ENCODE measurements at places on chromosomes 13 and 19.

GRCh38 chr19:27742041-27742440 is 1470.9 kb downstream of the UQCRFS1 start:
- DNase-seq = no peak

DNA sequence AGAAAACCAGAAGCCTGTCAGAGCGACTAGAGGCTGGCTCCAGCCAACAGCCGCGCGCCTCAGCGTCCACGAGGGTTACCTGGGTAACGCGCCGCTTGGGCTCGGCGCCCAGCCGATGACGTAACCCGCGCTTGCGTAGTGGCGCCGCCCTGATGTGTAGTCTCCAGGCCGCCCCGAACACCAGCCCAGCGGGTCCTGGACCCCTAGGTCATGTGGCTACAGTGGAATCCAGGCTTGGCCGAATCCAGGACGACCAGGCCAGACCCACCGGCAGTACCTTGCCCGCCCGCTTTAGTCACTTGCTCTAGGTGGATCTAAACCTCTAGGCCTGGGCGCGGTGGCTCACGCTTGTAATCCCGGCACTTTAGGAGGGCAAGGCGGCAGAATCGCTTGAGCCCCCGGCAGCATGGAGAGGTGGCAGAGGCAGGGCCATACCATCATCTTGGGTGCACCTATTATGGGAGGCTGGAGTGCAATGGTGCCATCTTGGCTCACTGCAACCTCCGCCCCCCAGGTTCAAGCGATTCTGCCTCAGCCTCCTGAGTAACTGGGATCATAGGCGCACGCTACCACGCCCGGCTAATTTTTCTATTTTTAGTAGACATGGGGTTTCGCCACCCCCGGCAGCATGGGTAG is 7.2 kb upstream of the ZNF606 start:
- DNase-seq = peak; percentile 48

DNA sequence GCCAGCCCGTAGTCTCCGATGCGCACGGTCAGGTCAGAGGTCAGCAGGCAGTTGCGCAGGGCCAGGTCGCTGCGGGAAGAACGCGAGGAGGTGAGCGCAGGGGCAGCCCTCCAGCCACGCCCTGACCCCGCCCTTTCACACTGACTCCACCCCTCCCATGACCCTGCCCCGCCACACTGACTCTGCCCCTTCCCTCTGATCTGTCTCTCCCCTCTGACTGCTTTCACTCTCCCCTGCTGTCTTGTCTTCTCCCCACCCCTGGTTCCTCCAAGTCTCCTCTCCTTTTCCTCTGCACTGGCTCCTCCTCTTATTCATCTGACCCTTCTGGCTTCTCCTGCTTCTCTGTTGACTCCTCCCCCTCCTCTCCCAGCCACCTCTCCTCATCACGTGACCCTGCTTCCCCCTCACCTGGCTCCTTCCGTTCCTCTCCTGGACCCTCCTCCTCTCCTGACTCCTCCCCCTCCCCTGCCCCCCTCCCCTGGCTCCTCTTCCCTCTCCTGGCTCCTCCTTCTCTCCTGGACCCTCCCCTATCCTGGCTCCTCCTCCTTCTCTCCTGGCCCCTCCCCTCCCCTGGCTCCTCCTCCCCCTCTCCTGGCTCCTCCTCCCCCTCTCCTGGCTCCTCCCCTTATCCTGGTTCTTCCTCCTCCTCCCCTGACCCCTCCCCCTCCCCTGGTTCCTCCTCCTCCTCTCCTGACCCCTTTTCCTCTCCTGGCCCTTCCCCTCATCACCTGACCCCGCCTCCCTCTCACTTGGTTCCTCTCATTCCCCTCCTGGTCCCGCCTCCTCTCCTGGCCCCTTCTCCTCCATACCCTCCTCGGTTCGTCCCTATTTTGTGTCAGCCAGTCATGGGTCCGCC is 9.9 kb downstream of the LMTK3 start:
- DNase-seq = peak; percentile 59

- no peak for DNase-seq
These were observed 1.3 kb upstream of the ZNF653 start for GRCh38 chr19:11506967-11507366.

DNA sequence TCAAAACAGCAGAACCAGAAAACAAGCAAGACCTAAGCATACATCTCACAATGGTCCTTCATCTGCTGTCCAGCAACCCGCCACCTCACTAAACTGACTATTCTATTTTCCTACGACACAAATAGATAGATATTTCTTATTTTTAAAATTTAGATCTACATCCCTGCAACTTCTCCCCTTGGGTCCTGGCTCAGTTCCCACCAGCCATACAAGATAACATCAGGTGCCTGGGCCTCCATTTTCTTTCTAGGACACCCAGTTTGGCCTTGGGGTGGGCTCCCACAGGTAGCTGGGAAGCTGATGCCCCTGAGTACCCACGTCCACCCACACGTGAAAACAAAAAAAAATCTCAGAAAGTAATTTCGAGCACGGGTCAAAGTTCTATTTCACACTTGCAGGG is 47.6 kb downstream of the TGDS start:
- no peak for DNase-seq

DNA sequence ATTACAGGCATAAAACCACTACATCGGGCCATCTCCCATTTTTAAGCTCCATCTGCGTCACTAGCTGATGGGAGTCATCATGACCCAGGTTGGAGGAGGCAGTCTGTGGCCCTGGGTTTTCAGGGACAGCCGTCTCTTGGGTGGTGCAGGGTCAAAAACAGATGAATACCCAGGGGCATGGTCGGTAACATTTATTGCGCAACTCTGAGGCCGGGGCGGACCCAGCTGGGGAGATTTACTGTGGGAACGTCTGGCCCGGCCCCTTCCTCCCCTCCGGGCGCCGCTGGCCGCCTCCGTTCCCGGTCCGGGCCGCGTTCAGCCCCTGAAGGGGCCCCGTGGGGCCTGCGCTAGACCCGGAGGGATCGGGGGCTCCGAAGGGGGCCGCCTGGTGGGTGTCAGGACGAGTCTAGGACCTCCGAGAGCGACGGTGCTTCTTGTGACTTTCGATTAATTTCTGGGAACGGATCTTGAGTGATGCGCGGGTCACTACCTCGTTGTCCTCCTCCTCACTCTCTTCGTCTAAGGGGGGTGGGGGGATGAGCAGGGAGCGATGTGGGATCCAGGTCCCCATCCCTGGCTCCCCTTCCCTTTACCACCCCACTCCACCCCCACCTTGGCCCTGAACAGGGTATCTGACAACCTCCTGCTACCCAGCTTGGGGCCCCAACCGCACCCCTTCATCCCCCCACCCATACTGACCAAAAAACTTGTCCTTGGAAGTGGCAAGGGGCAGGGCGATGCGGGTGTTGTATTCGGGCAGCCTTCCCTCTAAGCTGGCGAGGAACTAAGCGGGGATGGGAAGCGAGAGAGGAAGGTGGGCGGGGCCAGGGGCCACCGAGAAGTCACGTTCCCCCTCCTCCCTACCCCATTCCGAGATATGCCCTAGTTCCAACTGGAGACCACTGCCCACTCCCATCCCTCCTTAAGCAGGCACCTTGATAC is 1.6 kb upstream of the RGL3 start:
- DNase-seq = no peak

DNA sequence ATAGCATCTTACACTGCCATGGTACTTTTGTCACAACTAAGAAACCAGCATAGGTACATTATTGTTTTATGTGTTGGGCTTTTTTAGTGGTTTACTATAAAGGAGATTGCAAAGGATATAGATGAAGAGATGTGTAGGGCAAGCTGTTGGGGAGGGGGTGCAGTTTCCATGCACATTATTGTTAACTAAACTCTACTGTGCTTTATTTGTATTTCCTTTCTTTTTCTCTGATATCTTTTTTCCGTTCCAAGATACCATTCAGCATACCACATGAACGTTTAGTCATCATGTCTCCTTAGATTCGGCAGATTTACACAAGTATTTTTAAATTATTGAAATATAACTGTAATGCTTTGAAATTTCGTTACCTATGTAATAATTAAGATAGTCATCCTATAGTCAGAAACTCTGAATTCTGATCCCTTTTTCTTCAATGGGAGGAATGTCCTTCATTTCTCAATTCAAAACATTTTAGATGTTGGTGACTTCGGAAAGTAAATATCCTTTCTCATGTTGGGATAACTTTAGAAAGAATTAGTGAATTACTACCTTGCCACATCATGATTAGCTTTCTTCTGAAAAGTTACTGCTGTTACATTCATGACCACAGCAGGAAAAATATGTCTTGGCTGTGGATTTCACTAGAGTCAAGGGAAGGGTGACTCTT is 82.8 kb downstream of the FRY start:
- no peak for DNase-seq

- DNase-seq = no peak
These were observed 168.4 kb downstream of the PCDH9 start for GRCh38 chr13:67061750-67062149.

DNA sequence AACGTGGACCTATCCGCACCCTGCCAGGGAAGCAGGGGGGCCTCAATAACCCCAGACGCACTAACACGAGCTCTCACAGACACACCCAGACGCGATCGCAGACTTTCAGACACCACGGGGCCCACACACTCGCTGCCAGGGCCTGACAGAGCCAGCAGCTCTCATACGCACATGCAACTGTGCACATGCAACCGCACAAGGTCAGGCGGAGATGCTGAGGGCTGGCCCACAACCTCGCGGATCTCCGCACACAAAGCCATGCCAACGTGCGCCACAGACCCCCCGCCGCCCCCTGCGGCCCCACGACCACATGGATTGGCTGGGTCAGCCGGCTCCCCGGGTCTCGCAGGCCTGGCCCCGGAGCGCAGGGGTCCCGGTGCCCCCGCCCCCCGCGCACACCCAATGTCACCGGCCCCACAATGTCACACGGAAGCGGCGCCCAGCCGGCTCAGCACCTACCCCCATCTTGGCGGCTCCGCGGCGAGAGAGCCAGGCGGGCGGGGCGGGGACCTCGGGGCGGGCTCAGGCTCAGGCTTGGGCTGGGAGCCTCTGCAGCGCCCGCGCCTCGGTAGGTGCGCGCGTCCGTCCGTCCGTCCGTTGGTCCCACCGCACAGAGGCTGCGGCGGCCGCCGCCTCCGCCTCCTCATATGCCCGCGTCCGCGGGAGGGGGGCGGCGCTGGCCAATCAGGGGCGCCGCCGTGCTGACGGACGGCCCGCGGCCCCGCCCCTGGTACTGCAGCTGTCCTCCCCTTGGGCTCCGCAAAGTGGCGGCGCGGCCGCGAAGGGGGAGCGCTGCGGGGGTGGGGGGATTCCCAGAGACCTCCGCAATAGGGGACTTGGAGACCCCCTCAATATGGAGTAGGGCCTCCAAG is at the start of gene ATP1A3:
TSS of gene ATP1A3 (minus strand) at position 619 of the 872 bp plus-strand sequence. CDS start at position 465, 154 bp downstream.
- peak; percentile 61 for DNase-seq

DNA sequence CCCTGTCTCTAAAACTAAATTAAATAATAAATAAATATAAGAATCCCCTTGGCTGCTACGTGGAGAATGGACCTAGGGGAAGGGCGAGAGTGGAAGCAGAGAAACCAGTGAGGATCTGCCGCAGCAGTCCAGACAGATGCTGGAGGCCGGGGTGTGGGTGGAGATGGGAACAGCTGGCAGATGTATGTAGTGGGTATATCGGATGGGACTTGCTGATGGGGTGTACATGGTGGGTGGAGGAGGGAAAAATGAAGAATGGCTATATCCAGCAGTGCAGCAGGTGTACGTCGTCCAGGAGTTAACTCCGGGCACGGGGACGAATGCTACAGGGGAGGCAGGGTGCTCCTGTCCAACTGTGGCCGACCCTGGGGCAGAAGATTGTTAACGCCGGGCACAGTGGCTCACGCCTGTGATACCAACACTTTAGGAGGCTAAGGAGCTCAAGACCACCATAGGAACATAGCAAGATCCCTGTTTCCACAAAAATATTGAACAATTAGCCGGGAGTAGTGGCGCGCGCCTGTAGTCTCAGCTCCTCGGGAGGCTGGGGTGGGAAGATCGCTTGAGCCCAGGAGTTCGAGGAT is 654 bp downstream of the CEP89 start:
- no peak for DNase-seq

- no peak for DNase-seq
These were observed 2.0 kb downstream of the RAB20 start for GRCh38 chr13:110559429-110559943.

DNA sequence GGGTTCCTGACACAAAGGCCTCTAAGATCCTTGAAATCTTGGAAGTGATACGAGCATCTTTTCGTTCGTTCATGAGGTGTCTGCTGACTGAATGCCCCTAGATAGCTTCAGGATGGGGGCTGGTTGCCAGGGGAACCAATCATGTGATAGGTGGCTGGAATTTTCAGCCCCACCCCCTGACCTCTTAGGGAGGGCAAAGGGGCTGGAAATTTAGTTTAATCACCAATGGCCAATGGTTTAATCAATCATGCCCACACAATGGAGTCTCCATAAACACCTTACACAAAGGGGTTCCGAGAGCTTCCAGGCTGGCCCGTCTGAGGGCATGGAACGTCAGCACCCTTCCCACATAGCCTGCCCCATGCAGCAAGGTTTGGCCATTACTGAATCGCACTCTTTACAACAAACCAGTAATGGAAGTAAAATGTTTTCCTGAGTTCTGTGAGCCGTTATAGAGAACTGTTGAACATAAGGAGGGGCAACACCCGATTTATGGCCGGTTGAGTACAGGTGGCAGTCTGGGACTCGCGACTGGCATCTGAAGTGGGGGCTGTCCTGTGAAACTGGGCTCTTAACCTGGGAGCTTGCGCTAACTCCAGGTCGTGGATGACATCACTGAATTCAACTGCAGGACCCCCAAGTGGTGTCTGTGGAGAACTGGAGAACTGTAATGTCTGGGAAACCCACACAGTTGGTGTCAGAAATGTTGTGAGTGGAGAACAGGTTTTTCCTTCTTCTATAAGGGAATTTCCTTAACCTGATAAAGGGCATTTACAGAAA is 25.6 kb downstream of the MLLT1 start:
- DNase-seq = no peak

DNA sequence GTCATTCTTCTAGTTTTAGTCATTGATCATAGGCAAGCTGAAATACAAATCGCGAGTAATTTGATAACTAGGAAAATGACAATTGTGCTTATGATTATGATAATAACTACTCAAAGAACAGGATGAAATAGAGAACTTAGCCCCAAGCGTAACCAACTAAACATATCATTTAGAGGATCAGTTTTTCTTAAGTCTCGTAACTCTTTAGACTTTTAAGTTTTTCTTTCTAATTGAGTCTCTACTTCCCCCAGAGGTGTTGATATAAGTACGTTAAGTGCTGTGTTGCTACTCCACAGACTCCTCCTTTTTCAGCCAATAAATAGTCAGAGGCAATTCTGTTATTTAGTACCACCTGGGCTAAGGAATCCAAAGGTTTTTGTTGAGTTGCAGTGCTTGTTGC is 96.3 kb downstream of the NHLRC3 start:
- DNase-seq = no peak

- DNase-seq = no peak
These were observed 14.4 kb downstream of the LILRA5 start for GRCh38 chr19:54298357-54299125.

GRCh38 chr19:16193466-16193865 is 4.2 kb upstream of the AP1M1 start:
- DNase-seq = no peak

DNA sequence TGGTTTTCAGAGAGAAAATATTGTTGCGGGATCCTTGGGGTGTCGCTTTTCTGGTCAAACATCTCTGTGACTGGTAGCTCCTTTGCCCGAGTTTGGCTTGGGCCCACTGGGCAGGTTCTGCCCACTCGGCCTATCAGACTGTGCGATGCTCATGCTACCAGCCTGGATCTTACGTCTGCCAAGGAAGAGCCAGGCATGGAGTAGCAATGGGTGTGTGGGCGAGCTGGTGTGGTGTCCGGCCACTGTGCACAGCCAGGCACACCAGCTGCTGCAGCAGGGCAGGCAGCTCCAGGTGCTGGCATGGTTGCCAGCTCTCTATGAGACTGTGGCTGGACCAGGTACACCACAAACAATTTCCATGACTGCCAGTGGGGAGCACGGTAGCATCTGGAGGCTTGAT is 1351.8 kb upstream of the PCDH20 start:
- no peak for DNase-seq
